Myometrial cell (primary cell): ENCODE measurements at places on chromosomes 3 and 15. TPM values are rescaled to one million over a fixed set of nuclear protein-coding genes. Genes with fewer than 3 reads are reported as not detected.

The KLHL40 gene
- total RNA-seq, result not detected in 2 replicates

The NAA50 gene
- total RNA-seq, result 130 and 135 TPM in 2 replicates

The NIT2 gene
- 15.0 and 21.4 TPM in 2 replicates for total RNA-seq

The CACNA2D3 gene
- under 0.01 and 0.18 TPM in 2 replicates for total RNA-seq

The CCDC39 gene
- not detected in 2 replicates for total RNA-seq

The CSNK1G1 gene
- total RNA-seq, result 8.6 and 13.5 TPM in 2 replicates

The GLDN gene
- 0.29 and 0.53 TPM in 2 replicates for total RNA-seq

The TMIE gene
- total RNA-seq, result not detected in 2 replicates

The PLS1 gene
- total RNA-seq, result 0.53 and 0.58 TPM in 2 replicates

The SKOR1 gene
- under 0.01 TPM in 1 of 2 replicates, not detected in the other for total RNA-seq

The AMOTL2 gene
- total RNA-seq, result 105 and 107 TPM in 2 replicates

The VILL gene
- total RNA-seq, result 2.5 and 2.6 TPM in 2 replicates

The KNG1 gene
- total RNA-seq, result not detected in 2 replicates

The MYEF2 gene
- 2.6 and 5.3 TPM in 2 replicates for total RNA-seq

The RHOV gene
- total RNA-seq, result not detected in 2 replicates

The INKA1 gene
- 2.5 and 7.5 TPM in 2 replicates for total RNA-seq

The CACNA2D2 gene
- total RNA-seq, result 0.18 TPM in 1 of 2 replicates, not detected in the other

The UROC1 gene
- total RNA-seq, result not detected in 2 replicates

The PTX3 gene
- 846 and 865 TPM in 2 replicates for total RNA-seq

The CLDN16 gene
- total RNA-seq, result 0.35 and 1.2 TPM in 2 replicates

The IL12A gene
- total RNA-seq, result 1.2 and 1.7 TPM in 2 replicates

The IL17RD gene
- total RNA-seq, result 3.5 and 4.6 TPM in 2 replicates

The PCOLCE2 gene
- 4.4 TPM in 1 of 2 replicates, not detected in the other for total RNA-seq

The ZNF774 gene
- 0.18 and 0.29 TPM in 2 replicates for total RNA-seq

The CASR gene
- total RNA-seq, result not detected in 2 replicates

The SNTN gene
- not detected in 2 replicates for total RNA-seq

The NR2E3 gene
- total RNA-seq, result 0.18 TPM in 1 of 2 replicates, not detected in the other

The CHRNA7 gene
- total RNA-seq, result 2.9 TPM in 1 of 2 replicates, not detected in the other

The LACTB gene
- total RNA-seq, result 31.4 TPM in 2 replicates

The ANKUB1 gene
- not detected in 2 replicates for total RNA-seq

The LRTM1 gene
- total RNA-seq, result not detected in 2 replicates

The CCDC9B gene
- total RNA-seq, result 5.2 and 5.3 TPM in 2 replicates

The ROPN1 gene
- total RNA-seq, result 0.18 TPM in 1 of 2 replicates, not detected in the other

The ACAN gene
- total RNA-seq, result not detected in 2 replicates

The SLC22A14 gene
- not detected in 2 replicates for total RNA-seq

The SERPINI2 gene
- not detected in 2 replicates for total RNA-seq

The LRRC31 gene
- total RNA-seq, result not detected in 2 replicates

The NGLY1 gene
- total RNA-seq, result 23.4 and 31.7 TPM in 2 replicates

The ACVR2B gene
- total RNA-seq, result 0.29 and 0.89 TPM in 2 replicates

The NEK4 gene
- total RNA-seq, result 11.8 and 18.1 TPM in 2 replicates

The TM2D3 gene
- 29.1 and 41.1 TPM in 2 replicates for total RNA-seq

The SPINK8 gene
- not detected in 2 replicates for total RNA-seq

The LMAN1L gene
- total RNA-seq, result not detected in 2 replicates

The GRIP2 gene
- under 0.01 and 0.35 TPM in 2 replicates for total RNA-seq

The MYLK gene
- 180 and 215 TPM in 2 replicates for total RNA-seq

The PRICKLE2 gene
- 7.5 and 8.9 TPM in 2 replicates for total RNA-seq

The UBE2Q2 gene
- 34.9 and 37.7 TPM in 2 replicates for total RNA-seq

The PPM1M gene
- 22.7 and 27.7 TPM in 2 replicates for total RNA-seq
